ENCODE measurements at places on chromosomes 1 and 21.

DNA sequence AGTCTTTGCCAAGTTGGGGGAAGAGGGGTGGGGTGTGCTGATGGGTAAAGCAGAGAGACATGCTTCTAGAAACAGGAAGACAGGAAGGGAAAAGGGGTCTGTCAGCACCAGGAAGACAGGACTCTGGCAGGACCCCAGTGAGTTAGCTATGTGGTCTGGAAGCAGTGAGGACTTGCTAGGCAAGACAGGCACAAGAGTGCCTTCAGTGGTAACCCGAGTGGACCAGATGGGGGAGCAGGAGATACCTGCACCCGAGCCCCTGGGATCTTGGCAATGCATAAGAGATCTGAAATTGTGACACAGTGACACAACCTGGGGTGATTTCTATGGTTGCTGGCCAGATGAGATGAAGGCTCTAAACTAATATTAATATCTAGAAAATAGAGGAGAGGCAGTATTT is 7.0 kb downstream of the TLR5 start:
- no peak for DNase-seq

DNA sequence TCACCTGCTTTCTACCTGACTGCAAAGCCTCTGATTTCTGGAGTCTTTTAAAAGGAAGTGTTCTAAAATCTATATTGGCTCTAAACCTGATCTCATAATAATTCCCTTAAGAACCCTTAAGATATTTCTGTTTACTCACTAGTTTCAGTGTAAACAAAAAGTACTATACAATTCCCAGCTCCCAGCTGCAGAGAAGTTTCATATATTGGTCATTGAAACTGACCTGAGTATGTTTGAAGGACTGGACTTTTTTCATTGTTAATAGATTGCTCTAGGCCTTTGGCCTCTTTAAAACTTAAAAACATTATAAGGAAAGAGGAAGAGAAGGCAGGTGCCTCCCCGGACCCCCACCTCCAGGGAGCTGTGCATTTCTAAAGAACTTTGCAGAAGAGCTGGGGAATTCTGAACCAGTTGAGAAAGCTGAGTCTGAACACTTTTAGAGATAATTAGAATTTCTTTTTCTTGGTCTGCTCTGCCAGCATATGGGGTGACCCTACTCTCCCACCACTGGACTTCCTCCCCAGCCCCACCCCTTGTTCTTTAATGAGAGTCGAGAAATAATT is 23.7 kb downstream of the CLIC6 start:
- no peak for DNase-seq

GRCh38 chr1:240621249-240621648 is 9.3 kb upstream of the GREM2 start:
- DNase-seq = no peak

- DNase-seq = no peak
Observed at GRCh38 chr1:226708342-226708780, 30.7 kb downstream of the ITPKB start.

DNA sequence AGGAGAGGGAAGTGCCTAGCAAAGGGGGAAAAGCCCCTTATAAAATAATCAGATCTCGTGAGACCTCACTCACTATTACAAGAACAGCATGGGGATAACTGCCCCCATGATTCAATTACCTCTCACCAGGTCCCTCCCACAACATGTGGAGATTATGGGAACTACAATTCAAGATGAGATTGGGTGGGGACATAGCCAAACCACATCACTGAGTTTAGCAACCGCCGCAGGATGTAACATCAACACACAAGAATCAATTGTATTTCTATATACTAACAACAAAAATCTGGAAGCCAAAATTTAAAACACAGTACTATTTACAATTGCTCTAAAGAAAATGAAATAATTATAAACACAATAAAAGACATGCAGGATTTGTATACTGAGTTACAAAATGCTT is 21.9 kb downstream of the DIRAS3 start:
- no peak for DNase-seq

- DNase-seq = no peak
Observed at GRCh38 chr1:203051841-203052324, 25.6 kb downstream of the PPFIA4 start.

GRCh38 chr1:115428676-115429075 is 90.6 kb upstream of the NGF start:
- DNase-seq = no peak

DNA sequence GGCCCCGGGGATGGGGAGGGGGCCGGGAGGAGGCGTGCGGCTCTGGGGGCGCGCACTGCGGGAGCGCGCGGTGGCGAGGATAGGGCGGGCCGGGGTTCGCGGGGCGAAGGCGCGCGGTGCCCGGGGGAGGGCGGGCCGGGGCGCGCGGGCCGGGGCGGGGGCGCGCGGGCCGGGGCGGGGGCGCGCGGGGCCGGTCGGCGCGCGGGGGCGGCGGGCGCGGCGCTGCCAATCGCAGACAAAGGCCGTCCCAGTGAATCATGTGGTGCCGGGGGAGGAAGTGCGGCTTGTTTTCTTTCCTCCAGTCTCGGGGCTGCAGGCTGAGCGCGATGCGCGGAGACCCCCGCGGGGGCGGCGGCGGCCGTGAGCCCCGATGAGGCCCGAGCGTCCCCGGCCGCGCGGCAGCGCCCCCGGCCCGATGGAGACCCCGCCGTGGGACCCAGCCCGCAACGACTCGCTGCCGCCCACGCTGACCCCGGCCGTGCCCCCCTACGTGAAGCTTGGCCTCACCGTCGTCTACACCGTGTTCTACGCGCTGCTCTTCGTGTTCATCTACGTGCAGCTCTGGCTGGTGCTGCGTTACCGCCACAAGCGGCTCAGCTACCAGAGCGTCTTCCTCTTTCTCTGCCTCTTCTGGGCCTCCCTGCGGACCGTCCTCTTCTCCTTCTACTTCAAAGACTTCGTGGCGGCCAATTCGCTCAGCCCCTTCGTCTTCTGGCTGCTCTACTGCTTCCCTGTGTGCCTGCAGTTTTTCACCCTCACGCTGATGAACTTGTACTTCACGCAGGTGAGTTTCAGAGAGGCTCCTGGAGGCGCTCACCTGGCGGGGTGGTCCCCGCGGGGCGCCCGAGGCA is at the start of gene GPR137B:
GPR137B (plus strand) TSS at position 287 of the 851 bp plus-strand sequence; CDS start at position 371, 84 bp downstream.
- no peak for DNase-seq

DNA sequence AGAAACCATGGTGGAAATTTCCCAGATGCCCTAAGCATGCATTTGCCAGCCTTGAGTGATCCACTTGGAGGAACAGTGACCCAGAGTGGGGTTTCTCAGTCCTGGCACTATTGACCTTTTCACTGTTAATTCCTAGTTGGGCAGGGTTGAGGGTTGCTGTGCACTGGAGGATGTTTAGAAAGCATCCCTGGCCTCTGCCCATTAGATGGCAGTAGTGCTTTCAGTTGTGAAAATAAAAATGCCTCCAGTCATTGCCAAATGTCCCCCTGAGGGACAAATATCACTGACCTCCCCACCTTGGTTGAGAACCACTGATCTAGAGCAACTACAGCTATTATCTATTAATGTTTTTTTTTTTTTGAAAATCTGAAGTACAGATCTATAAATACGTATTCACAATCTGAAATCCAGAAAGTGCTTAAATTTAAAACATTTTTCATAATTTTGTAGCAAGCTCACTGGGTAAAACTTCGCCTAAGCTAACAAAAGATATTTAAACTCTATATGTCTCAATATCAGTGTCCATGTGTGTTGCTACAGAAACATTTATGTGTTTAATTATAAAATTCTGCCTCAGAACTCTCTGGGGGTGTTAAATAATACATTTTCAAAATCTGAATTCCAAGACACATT is 27.3 kb downstream of the F3 start:
- no peak for DNase-seq

DNA sequence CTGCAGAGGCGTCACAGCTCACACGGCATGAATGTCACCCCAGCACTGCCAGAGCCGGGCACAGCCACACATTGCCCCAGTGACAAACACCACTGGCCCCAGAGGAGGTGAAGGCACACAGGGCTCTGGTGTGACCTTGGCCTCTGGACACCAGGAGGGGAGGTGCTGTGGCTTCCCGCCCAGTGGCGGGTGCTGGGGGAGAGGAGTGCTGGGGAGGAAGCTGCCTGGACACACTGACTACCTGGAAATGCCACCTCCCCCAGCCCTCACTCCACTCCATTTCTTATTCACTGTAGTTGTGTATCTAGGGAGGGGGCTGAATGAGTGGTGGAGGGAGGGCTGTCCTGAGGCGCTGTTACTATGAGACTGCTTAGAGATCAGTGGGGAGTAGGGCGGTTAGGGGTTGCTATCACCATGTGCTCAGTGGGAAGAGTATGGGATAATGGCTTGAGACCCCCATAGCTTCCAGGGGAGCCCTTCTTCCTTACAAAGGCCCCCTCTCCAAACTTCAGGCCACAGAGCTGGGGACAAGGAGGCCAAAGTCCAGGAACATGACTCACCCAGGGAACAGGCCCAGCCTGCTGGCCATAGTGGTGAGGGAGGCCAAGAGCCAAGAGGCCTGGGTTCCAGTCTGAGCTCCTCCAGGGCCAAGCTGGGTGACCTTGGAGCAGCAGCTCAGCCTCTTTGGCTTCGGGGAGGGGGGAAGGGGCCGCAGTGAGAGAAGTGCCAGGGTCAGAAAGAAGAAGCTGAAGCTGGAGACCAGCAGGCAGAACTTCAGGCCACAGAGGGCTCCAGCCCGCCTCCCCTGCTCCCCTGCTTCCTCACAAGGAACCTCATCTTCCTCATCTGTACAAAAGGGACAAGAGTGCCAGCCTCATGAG is 40.1 kb downstream of the AHDC1 start:
- no peak for DNase-seq

DNA sequence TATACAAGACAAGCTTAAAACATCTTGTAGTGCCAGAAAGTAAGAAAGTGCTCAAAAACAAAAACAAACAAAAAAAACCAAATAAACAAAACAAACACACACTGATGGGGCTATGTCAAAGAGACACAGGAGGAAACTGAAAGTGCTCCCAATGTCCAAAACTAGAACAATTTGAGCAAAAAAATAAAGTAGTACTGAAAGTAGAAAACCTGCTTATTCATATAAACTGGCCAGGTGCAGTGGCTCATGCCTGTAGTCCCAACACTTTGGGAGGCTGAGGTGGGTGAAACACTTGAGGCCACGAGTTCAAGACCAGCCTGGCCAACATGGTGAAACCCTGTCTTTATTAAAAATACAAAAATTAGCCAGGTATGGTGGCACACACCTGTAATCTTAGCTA is 129.9 kb downstream of the GLUL start:
- DNase-seq = no peak

DNA sequence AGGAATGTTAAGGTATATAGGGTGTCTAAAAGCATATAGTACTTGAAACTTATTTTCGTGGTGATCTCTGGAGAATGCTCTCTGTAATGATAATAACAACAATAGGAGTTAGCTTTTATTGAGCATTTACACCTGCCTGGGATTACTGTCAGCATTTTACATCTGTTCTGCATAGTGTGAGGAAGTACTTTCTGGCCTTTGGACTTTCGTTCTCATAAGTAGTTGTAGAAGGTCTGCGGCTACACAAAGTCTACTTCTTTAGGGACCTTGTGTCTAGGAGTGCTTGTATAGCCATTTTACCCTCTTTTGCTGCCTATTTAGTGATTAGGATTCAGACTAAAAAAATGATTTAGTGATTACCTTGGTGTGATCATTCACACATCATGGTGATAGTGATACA is 103.6 kb upstream of the GPR52 start:
- no peak for DNase-seq

- no peak for DNase-seq
Observed at GRCh38 chr1:116586741-116587143, 15.9 kb upstream of the CD58 start.

GRCh38 chr1:157288996-157289395 is 150.8 kb upstream of the ETV3 start:
- no peak for DNase-seq

GRCh38 chr1:47611992-47612391 is 174.1 kb downstream of the FOXD2 start:
- no peak for DNase-seq

- no peak for DNase-seq
Observed at GRCh38 chr1:180231506-180231921, 1.4 kb downstream of the LHX4 start.

DNA sequence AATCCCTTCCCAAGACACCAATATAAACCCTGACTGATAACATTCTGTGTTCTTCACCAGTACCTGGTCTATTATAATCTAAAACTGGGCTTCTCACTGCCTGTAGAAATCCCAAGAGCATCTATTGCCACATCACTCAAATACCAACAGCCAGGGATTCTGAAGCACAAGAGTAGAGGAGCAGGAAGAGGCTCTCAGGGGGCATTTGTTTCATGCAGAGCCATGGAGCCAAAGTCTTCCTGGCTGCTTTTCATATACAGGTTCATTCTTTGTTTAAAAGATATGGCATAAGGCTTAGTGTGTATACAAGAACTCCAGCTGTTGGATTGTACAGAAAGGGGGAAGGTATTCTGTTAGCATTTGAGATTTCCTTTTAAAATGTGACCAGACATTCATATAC is 38.2 kb upstream of the USH2A start:
- no peak for DNase-seq

DNA sequence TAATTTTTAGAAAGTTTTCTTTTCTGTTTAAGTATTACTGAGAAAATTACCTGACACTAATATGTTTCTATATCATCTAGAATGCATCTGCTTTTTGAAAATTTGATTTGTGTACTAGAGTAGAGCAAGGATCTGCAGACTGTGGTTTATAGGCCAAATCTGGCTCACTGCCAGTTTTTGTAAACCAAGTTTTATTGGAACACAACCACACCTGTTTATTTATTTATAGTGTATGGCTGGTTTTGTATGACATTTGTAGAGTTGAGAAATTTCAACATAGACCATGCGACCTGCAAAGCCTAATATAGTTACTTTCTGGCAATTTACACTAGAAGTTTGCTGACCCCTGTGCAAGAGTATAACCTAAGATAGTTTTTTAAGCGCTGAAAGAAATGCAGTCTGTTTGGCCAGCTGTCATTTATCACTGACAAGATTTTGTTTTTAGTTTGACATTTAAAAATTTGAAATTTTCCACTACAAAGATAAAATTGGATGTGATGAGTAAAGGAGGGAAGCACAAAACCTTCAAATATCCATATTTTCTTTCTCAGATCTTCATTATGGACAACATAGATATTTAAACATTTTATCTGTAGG is 36.1 kb upstream of the CACYBP start:
- DNase-seq = no peak

GRCh38 chr1:216448011-216448510 is 24.8 kb upstream of the USH2A start:
- DNase-seq = no peak

- peak; percentile 46 for DNase-seq
Observed at GRCh38 chr1:157156058-157156541, 17.9 kb upstream of the ETV3 start.

GRCh38 chr1:111290630-111291029 is at the start of gene CHIA:
TSS of gene CHIA (plus strand) at chr1:111290851. CDS start at chr1:111310468, 19,617 bp downstream.
- DNase-seq = no peak

- no peak for DNase-seq
Observed at GRCh38 chr1:156615946-156616345, 3.3 kb upstream of the HAPLN2 start.

GRCh38 chr1:112744009-112744578 is 29.0 kb upstream of the PPM1J start:
- no peak for DNase-seq

- DNase-seq = no peak
Observed at GRCh38 chr1:107926436-107927080, 38.4 kb downstream of the VAV3 start.

- DNase-seq = no peak
Observed at GRCh38 chr1:86795316-86795715, 90.9 kb downstream of the SH3GLB1 start.

Measured in NK-92 treated with Interleukin-12 subunit alpha and Interleukin-12 subunit beta, amount 100 ng/mL, for 24 hours (cell line).